ENCODE measurements at places on chromosomes 6 and 20. TPM values are rescaled to one million over a fixed set of nuclear protein-coding genes. Genes with fewer than 3 reads are reported as not detected.
A peak's percentile ranks its signal among the peaks of the same experiment; 100 is the strongest.

The HECA gene
- total RNA-seq: 29.7 TPM

- no peaks in the 10 kb centered on the region for H3K27me3 ChIP-seq
- no peak for DNase-seq
- H3K27ac ChIP-seq: no peak overlapping the region
- H3K36me3 ChIP-seq: no peaks in the 10 kb centered on the region
- H3K4me1 ChIP-seq: peaks cover 8% of the 10 kb centered on the region
- peak overlapping the region; percentile 40 for H3K4me3 ChIP-seq
Measured at GRCh38 chr6:7261852-7262461, 51.0 kb downstream of the SSR1 start.

- H3K36me3 ChIP-seq: no peaks in the 10 kb centered on the region
- DNase-seq: no peak
- H3K4me3 ChIP-seq: no peak overlapping the region
- H3K27me3 ChIP-seq: no peaks in the 10 kb centered on the region
- no peaks in the 10 kb centered on the region for H3K4me1 ChIP-seq
Measured at GRCh38 chr6:12598919-12599318, 117.6 kb upstream of the PHACTR1 start.

The CLPSL1 gene
- total RNA-seq: not detected

GRCh38 chr20:53767206-53767930 is 173.7 kb upstream of the ZNF217 start:
- H3K4me1 ChIP-seq: no peaks in the 10 kb centered on the region
- no peak for DNase-seq
- no peaks in the 10 kb centered on the region for H3K36me3 ChIP-seq
- no peak overlapping the region for H3K4me3 ChIP-seq
- no peak overlapping the region for H3K27ac ChIP-seq

GRCh38 chr6:27126815-27127537 is 120.5 kb upstream of the PRSS16 start:
- no peak overlapping the region for H3K27ac ChIP-seq
- peak overlapping the region; percentile 45 for H3K4me3 ChIP-seq
- peaks cover 21% of the 10 kb centered on the region for H3K4me1 ChIP-seq
- H3K27me3 ChIP-seq: no peaks in the 10 kb centered on the region
- no peaks in the 10 kb centered on the region for H3K36me3 ChIP-seq

The POM121L2 gene
- not detected for total RNA-seq

- H3K4me1 ChIP-seq: no peaks in the 10 kb centered on the region
- H3K36me3 ChIP-seq: peaks cover 10% of the 10 kb centered on the region
- no peak overlapping the region for H3K4me3 ChIP-seq
- DNase-seq: no peak
- no peak overlapping the region for H3K27ac ChIP-seq
Measured at GRCh38 chr6:144475411-144475810, 190.3 kb downstream of the UTRN start.

The FAM184A gene
- total RNA-seq: 1.4 TPM

- H3K36me3 ChIP-seq: no peaks in the 10 kb centered on the region
- H3K4me1 ChIP-seq: no peaks in the 10 kb centered on the region
- H3K27ac ChIP-seq: no peak overlapping the region
- H3K27me3 ChIP-seq: no peaks in the 10 kb centered on the region
- DNase-seq: no peak
Measured at GRCh38 chr6:156313037-156313436, 464.1 kb upstream of the ARID1B start.

The SMLR1 gene
- total RNA-seq: not detected

DNA sequence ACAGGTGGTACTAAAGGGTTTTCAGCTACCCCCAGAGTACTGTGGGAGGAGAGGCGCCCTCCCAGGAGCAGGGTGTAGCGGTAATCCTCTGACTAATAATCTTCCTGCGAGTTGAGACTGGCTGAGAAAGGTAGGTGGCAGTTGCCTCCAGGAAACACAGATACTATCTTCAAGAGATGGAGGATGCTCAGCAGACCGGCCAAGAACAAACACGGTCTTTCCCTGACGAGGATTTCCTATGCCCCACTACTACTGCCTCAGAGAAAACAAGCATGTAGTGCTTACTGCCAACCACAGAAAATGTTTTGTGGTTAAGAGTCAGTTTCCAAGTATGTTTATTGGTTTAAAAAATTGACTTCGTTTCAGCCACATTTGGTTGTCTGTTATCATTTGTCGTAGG is 26.8 kb downstream of the C6orf89 start:
- H3K4me3 ChIP-seq: peak overlapping the region; percentile 30
- peaks cover 71% of the 10 kb centered on the region for H3K4me1 ChIP-seq
- peak overlapping the region; percentile 92 for H3K27ac ChIP-seq
- H3K27me3 ChIP-seq: no peaks in the 10 kb centered on the region
- peak; percentile 76 for DNase-seq

GRCh38 chr6:112899541-112899940 is 552.4 kb downstream of the RFPL4B start:
- H3K27ac ChIP-seq: no peak overlapping the region
- no peaks in the 10 kb centered on the region for H3K4me1 ChIP-seq
- H3K4me3 ChIP-seq: no peak overlapping the region
- DNase-seq: no peak

DNA sequence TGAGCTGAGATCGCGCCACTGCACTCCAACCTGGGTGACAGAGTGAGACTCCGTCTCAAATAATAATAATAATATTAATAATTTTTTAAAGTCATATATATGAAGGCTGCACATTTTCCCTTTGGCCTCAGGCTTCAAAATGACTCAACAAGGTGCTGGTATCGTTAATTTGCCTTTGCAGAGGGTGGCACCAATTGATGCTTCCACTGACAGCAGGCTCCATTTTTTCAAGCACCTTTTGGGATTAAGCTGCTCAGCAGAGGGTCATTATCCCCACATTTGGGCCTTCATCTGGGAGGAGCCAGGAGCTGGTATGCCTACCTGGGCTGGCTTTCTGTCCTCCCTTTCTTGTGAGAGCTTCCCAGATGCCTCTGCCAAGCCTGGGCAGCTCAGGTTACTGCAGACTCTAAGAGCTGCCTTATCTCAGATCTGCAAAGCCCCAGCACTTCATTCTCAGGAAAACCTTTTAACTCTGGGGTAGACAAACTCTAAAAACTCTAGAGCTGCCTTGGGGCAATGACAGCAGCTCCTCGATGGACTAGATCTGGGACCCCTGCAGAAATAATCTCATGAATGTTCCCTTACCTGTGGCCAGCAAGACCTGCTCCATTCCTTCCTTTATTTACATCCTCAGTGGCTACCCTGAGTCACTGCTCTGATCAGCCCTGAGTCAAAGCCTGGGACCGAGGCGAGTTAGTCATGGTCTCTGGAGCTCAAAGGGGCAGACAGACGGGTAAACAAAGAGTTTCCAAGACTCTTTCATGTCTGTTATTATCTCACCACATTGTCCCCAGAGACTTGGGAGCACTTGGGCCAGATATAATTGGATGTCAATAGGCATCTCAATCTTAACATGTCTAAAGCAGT is 80.0 kb upstream of the EYA2 start:
- DNase-seq: no peak
- H3K27ac ChIP-seq: no peak overlapping the region
- H3K4me3 ChIP-seq: no peak overlapping the region
- H3K36me3 ChIP-seq: no peaks in the 10 kb centered on the region
- H3K4me1 ChIP-seq: no peaks in the 10 kb centered on the region

GRCh38 chr20:62744741-62745191 is 36.1 kb downstream of the NTSR1 start:
- no peak for DNase-seq
- no peaks in the 10 kb centered on the region for H3K36me3 ChIP-seq
- no peak overlapping the region for H3K27ac ChIP-seq

The TMEM74B gene
- total RNA-seq: 0.47 TPM

DNA sequence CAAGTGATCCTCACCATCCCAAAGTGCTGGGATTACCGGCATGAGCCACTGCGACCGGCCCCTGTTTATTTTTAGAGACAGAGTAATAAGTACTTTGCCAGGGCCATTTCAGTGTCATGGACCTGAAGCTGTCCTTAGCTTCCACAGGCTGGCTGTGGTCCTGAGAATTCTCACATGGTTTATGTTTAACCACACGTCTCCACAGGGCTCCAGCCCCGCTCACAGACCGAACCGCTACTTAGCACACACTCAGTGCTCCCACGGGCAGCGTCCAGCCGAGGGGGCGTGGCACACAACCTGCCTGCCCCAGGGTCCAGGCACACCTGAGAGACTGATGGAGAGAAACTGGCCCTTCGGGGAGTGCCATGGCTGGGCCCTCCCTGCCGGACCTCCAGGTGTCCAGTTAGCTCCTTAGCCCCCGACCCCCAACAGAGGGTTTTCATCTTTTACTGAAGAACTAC is 11.7 kb downstream of the ACSS1 start:
- peaks cover 21% of the 10 kb centered on the region for H3K36me3 ChIP-seq
- no peak for DNase-seq
- H3K27ac ChIP-seq: no peak overlapping the region
- H3K4me3 ChIP-seq: no peak overlapping the region

DNA sequence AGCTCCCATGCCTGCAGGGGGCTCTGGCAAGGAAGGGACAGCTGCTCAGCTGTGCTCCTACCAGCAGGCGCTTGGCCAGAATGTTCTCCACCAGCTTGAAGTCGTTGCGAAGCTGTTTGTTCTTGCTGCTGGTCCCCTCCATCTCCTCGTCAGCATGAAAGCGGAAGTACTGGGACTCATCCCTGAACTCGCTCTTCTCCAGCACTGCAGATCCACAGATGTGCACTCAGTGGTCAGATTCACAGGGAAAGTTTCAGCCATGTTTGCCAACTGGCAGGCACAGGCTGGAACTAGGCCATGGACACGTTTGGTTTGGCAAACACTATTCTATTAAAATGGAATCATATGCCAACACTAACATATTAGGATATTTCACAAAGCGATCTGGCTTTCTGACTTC is 167.9 kb downstream of the PREX1 start:
- DNase-seq: no peak
- H3K27me3 ChIP-seq: no peaks in the 10 kb centered on the region
- no peaks in the 10 kb centered on the region for H3K4me1 ChIP-seq

The ANGPT4 gene
- under 0.01 TPM for total RNA-seq

DNA sequence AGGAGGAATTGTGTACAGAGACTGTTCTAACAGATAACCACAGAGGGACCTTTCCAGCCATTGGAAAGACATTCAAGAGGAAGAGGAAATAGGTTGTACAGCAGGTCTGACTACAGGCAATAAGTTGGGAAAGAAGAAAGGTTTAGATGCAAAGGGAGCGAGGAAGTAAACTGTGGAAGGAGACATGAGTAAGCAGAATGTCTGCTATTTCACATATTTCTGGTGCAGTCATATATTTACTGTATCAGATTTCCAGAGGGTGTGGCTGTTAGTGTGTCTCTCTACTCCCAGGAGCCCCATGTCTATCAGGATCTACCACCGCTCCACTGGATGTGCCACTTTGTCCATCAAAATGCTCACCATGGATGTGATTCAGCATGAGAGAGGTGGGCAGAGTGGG is 25.9 kb downstream of the MRS2 start:
- peaks cover 26% of the 10 kb centered on the region for H3K36me3 ChIP-seq
- H3K4me1 ChIP-seq: no peaks in the 10 kb centered on the region
- H3K27ac ChIP-seq: no peak overlapping the region
- no peak for DNase-seq

GRCh38 chr6:142685852-142686506 is 259.0 kb downstream of the HIVEP2 start:
- DNase-seq: no peak
- peak overlapping the region; percentile 3 for H3K27ac ChIP-seq
- H3K4me3 ChIP-seq: no peak overlapping the region
- H3K27me3 ChIP-seq: no peaks in the 10 kb centered on the region

- no peak for DNase-seq
- H3K36me3 ChIP-seq: no peaks in the 10 kb centered on the region
- no peaks in the 10 kb centered on the region for H3K27me3 ChIP-seq
- H3K4me3 ChIP-seq: no peak overlapping the region
Measured at GRCh38 chr6:160305926-160306713, 42.1 kb upstream of the SLC22A3 start.

The PDE7B gene
- 4.4 TPM for total RNA-seq

DNA sequence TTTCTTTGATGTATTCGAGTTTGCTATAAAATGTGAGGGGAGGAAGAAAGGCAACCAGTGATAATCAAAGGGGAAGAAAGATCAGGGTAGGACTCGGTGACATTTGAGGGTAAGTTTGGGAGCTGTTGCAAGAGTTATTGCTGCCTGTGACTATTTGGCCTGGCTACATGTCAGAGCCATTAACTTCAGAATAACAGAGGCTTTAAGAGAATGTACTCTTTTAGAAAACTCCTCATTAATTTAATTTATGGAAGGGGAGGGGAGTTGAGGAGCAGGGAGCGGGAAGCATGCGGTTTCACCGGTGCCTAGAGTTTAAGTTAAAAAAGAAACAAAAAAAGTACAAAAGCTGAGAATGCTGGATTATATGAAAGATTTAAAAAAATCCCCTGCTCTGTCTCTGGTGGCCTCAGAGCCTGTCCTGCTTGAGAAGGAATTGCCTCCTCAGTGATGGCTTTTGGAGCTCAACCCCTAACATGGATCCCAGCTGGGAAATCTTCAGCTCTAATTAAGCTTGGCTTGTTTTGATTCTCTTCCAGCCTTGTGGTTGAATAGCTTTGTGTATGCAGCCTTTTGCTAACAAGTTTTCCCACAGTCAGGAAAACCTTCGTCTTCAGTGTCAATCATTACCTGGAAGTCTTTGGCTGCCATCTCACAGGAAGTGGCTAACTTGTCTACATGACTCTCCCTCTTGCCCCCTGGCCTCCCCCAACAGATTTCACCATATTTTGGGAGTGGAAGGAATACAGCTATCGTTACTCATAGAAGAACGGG is 238.2 kb downstream of the SOX4 start:
- no peak overlapping the region for H3K4me3 ChIP-seq
- H3K27me3 ChIP-seq: no peaks in the 10 kb centered on the region
- H3K4me1 ChIP-seq: peaks cover 44% of the 10 kb centered on the region

- H3K27ac ChIP-seq: no peak overlapping the region
- H3K4me3 ChIP-seq: peak overlapping the region; percentile 93
- no peaks in the 10 kb centered on the region for H3K27me3 ChIP-seq
- H3K36me3 ChIP-seq: no peaks in the 10 kb centered on the region
Measured at GRCh38 chr6:166998256-166999144, 697 bp upstream of the CEP43 start.

The C20orf141 gene
- total RNA-seq: not detected

DNA sequence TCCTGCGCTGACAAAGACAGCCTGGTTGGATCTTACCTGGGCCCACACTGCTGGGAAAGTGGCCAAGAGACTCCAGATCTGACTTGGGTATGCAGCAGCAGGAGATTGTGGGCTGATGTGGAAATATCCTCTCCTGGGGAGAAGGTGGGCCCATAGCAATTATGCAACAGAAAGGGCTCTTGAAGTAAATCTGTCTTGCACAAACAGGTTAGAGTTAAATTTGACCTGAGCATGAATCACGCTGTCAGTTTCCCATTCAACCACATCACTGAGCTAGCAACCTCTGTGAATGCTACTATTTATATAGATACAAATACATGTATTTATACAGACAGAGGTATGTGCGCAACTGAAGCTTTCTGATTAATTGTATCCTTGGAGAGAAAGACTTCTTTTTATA is 28.3 kb upstream of the PDYN start:
- H3K4me3 ChIP-seq: no peak overlapping the region
- DNase-seq: no peak
- H3K36me3 ChIP-seq: no peaks in the 10 kb centered on the region

GRCh38 chr20:38669688-38670087 is 54.6 kb upstream of the SLC32A1 start:
- peaks cover 48% of the 10 kb centered on the region for H3K27me3 ChIP-seq
- DNase-seq: no peak
- H3K36me3 ChIP-seq: no peaks in the 10 kb centered on the region
- H3K4me1 ChIP-seq: peaks cover 10% of the 10 kb centered on the region
- H3K27ac ChIP-seq: no peak overlapping the region
- no peak overlapping the region for H3K4me3 ChIP-seq

Measured in thymus (tissue), 14 donors.